Activated CD8-positive, alpha-beta memory T cell treated with anti-CD3 and anti-CD28 coated beads for 4 hours (primary cell): ENCODE measurements at places on chromosomes 3 and 15.

- no peak for DNase-seq
These were observed 31.9 kb downstream of the TUSC7 start for GRCh38 chr3:116741467-116741866.

GRCh38 chr3:185399737-185400667 is 37.1 kb downstream of the MAP3K13 start:
- DNase-seq = no peak

GRCh38 chr3:6099458-6100075 is 761.3 kb upstream of the GRM7 start:
- no peak for DNase-seq

GRCh38 chr3:81962396-81962795 is 201.0 kb upstream of the GBE1 start:
- DNase-seq = no peak

- no peak for DNase-seq
These were observed 32.1 kb downstream of the ABHD17C start for GRCh38 chr15:80727196-80727595.

- DNase-seq = no peak
These were observed 5.1 kb upstream of the KLHL40 start for GRCh38 chr3:42680271-42680670.

GRCh38 chr3:127486321-127486944 is 104.1 kb downstream of the TPRA1 start:
- no peak for DNase-seq

DNA sequence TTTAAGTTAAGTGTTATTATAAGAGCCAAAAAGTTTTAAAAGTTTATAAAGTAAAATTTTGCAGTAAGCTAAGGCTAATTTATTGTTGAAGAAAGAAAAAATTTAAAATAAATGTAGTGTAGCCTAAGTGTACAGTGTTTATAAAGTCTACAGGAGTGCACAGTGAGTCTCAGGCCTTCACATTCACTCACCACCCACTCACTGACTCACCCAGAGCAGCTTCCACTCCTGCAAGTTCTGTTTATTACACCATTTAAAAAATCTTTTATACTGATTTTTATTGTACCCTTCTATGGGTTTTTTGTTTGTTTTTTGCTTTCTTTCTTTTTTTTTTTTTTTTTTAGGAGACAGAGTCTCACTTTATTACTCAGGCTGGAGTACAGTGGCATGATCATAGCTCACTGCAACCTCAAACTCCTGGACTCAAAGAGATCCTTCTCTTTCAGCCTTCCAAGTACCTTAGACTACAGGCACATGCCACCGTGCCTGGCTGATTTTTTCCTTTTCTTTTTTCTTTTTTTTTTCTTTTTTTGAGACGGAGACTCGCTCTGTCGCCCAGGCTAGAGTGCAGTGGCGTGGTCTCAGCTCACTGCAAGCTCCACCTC is 25.9 kb downstream of the CSTA start:
- DNase-seq = no peak

DNA sequence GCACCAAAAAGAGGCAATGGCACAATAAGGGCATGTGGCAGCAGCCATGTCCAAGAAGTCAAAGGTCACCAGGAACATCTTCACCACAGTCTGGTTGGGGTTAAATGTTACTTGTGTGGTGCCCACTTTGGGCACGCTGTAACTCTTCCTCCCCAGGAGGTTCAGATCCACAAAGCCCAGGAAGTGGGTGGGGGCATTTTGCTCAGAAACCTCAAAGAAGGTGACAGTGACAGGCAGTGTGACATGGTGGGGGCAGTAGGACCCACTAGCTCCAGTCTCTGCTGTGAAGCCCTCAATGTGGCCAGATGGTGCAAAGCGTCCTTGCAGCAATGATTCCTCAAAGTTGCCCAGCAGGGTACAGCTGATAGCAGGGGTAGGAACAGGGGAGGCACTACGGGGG is 5.8 kb downstream of the ZNF80 start:
- DNase-seq = no peak

GRCh38 chr3:127783642-127784160 is 38.6 kb downstream of the MGLL start:
- no peak for DNase-seq

GRCh38 chr15:73873889-73874511 is 636 bp downstream of the TBC1D21 start:
- no peak for DNase-seq

GRCh38 chr15:60417112-60417511 is 19.3 kb upstream of the ANXA2 start:
- no peak for DNase-seq

DNA sequence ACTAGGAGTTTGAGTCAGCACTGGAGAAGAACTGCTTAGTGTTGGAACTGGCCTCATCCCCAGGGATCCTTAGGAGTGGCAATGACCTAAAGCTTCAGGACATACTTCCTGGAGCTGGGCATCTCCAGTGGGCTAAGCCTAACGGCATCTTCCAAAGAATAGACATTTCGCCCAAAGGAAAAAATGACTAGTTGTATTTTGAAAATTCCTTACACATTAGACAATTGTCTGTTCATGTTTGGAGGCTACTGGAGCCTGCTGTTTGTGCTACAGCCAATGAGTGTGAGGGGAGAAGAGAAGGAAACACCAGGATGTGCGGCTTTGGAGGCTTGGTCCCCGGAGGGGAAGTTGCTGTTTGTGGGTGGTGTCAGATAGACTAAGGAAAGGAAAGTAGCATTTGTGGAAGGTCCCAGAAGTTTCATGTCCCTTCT is 77.6 kb downstream of the POLR2M start:
- no peak for DNase-seq

DNA sequence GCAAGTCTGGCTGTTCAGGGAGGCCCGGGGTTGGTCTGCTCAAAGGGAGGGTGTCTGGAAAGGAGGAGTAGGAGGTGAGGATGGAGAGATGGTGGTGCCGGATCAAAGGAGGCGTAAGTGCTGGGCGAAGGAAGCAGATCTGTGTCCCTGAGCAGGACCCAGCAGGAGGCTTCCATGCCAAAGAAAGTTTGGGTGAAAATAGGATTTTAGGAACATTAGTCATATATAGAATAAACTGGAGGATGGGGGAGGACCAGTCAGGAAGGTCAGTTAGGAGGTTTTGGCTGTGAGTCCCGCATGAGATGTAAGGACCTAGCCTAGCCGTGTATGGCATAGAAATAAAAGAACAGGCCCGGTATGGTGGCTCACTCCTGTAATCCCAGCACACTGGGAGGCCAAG is 28.6 kb upstream of the VPS8 start:
- no peak for DNase-seq

DNA sequence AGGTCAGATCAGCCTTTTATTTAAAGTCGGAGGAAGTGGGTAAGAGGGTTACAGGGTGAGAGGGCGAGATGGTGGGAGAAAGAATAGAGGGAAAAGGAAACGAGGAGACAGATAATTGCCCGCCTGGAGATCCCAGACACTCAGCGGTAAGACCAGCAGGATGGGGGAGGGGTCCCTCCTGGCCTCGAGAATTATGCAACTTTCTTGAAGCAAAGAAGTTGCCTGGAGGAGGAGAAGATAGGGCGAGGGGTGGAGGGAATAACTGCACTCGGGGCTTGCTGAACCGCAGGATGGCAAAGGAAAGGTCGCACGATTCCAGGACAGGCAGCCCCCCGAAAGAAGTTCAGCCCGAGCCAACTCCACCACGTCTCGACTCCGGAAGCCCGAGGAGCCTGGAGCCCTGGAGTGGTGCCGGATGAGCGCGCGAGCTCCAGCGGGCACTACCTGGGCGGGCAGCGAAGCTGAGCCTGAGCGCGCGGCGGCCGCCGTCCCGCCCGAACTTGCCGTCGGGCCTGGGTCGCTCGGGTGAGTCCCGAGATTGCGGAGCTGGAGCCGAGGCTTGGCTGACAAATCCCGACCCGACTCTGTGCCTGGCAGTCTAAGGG is 402 bp downstream of the WWTR1 start:
- no peak for DNase-seq

GRCh38 chr3:131216801-131217200 is 164.8 kb upstream of the NUDT16 start:
- no peak for DNase-seq

GRCh38 chr15:96072821-96073220 is 257.7 kb upstream of the NR2F2 start:
- DNase-seq = no peak

DNA sequence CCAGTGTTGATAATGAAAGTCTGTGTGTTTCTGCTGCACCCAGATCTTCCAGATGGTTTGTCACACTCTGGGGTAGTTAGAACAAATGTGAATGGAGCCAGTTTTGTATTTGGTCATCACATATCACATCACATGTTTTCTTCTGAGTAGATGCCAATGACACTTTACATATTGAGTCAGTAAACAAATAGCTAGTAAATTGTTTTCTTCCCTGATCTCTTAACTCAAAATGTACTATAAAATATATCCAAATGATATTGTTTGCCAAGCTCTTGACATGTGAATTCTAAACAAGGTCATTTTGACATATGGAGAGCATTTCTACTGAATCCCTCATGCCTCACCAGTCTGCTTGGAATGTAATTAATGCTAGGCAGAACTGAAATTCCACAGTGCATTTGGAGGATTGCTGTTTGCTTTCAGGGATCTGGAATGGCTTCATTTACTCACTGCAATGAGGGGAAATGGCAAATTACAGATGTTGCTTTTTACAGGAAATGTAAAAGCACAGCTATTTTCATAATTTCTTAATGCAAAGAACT is 45.0 kb downstream of the PDHB start:
- no peak for DNase-seq

DNA sequence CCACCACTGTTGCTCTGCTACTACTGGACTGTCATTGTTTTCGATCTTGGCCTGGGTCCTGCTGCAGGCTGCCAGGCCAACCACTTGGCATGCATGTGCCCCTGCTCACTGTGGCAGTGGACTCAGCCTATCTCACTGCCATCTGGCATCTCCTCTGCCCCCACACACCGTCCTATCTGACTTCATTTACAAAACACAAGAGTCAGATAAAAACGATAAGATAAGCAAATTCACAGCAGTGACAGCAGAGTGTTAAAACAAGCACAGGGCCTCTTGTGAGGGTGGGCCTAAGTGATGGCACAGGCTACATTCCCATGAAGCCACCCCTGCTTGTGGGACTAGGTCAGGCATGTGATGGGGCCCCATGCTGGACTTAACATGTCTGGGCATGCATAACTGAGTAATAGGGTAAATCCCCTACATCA is 68.1 kb downstream of the CRYGS start:
- DNase-seq = no peak

GRCh38 chr15:25703726-25704125 is 159.4 kb downstream of the ATP10A start:
- DNase-seq = no peak

DNA sequence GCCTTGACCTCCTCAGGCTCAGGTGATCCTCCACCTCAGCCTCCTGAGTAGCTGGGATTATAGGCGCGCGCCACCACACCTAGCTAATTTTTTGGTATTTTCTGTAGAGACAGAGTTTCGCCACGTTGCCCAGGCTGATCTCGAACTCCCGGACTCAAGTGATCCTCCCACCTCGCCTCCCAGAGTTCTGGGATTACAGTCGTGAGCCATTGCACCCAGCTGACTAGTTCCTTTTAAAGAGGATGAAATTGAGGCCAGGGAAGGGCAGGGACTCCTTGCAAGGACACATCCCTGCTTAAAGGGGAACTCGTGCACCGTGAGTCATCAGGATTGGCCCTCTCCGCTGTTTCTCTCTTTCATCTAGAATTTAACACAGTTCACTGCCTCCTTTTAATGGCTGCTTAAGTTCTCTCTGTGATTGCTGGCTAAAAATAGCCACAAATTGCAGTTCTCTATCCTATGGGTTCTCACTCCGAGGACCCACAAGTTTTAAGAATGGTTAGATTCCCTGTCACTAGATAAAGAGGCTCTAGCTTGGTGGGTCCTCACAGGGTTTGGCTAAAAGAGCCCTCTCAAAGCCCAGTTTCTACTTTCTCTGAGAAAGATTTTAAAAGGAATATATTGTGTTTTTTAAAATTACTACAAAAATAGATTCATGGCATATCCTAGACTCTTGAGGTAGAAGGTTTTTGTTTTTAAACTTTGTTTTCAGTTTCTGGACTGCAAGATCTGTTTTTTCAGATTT is 1.4 kb downstream of the CRTAP start:
- no peak for DNase-seq

GRCh38 chr3:13657660-13658435 is 108.9 kb downstream of the FBLN2 start:
- no peak for DNase-seq

DNA sequence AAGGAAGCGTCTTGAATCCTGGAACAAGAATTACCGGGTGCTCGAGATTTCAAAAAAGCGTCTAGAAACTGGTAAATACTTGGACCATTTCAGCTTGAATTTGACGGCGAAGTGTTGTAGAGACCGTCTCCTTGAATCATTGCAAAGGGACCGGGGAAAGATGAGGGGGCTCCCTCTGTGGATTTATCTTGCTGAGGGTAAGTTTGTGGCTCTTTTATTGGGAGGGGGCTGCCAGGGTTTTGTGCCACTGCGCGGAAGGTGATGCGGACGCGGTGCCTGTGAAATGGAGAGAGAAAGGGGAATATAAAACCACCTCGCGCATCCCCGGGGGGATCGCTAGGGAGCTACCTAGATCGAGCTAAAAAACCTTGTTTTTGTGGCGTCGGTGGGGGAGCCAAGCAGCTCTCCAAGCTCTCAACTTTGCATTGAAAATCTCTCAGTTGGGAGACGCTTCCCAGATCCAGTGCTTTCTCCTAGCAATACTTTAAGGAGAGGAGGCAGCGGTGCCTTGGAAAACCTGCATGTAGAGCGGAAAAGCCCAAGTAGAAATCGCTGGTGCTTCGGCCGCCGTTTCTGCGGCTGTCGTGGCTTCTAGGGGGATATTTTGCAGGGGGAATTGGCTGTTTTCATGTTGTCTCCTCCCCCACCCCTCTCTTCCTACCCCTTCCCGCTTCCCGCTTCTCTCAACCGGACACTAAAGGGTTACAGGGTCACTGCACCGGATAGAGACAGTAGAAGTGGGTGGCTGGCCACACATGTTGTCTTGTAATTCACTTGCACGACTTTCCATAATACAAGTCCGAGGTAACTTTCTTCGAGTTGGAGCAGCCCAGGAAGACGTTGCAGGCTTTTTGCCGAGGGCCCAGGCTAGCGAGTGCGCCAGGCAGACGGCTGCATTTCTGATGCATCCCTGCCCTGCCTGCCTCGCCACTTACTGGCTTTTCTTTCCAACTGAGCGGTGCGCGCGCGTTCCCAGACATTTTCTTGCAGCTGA is 187.6 kb downstream of the NLGN1 start:
- no peak for DNase-seq

- no peak for DNase-seq
These were observed 72.5 kb downstream of the SNTN start for GRCh38 chr3:63724987-63725386.

DNA sequence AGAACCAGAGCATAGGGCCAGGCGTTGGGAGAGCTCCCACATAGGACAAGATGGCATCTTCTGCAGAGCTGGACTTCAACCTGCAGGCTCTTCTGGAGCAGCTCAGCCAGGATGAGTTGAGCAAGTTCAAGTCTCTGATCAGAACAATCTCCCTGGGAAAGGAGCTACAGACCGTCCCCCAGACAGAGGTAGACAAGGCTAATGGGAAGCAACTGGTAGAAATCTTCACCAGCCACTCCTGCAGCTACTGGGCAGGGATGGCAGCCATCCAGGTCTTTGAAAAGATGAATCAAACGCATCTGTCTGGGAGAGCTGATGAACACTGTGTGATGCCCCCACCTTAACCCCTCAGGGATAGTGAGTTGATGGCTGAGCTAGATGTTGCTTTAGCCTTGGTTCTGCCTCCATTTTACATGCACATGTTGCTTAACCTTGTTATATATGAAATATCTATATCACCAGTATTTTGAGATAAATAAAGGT is at the start of gene PYDC2:
PYDC2 (plus strand) TSS at position 51 of the 483 bp plus-strand sequence; CDS start at position 51, 0 bp downstream.
- no peak for DNase-seq

- no peak for DNase-seq
These were observed 269.4 kb upstream of the RBMS3 start for GRCh38 chr3:29011441-29011840.

GRCh38 chr3:38325256-38325655 is 21.3 kb upstream of the XYLB start:
- no peak for DNase-seq

GRCh38 chr15:25710184-25710583 is 152.9 kb downstream of the ATP10A start:
- DNase-seq = no peak
